Activated T-cell treated with anti-CD3 and anti-CD28 coated beads for 48 hours (primary cell): ENCODE measurements at places on chromosomes 7 and 10.

DNA sequence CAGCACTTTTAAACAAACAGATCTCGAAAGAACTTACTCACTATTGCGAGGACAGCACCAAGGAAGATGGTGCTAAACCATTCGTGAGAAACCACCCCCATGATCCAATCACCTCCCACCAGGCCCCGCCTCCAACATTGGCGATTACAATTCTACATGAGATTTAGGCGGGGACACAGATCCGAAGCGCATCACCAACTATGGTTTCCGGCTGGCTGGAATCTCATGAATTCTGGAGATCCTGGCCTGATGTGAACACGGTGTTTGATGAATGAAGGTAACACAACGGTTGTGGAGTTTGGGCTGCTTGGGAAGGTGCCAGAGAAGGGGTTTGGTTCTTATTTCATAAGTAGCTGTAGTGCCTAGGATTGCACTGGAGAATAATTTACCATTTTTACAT, 216.7 kb downstream of the EMX2 start:
- DNase-seq: no peak

- no peak for DNase-seq
Measured at GRCh38 chr10:128073890-128074289, 52.3 kb downstream of the MKI67 start.

DNA sequence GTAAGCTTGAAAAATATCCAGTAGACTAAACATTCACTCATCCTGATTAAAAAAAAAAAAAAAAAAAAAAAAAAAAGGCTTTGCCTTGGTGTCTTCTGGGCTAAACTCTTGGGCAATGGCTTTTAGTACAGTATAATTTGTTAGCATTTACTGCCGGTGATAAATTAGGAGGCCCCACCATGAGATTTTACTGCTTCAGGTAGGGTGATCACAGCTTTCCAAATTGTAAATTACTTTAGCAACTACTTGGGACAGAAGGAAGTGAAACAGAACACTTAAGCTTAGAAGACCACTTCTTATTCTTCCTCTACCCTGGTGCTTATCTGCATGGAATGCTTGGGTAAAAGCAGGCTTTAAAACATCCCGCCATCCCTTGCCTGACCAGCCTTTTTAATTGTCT, 152.1 kb downstream of the HIBADH start:
- DNase-seq: no peak

GRCh38 chr7:46201961-46202360, 280.9 kb upstream of the IGFBP3 start:
- no peak for DNase-seq

- no peak for DNase-seq
Measured at GRCh38 chr7:140242057-140243031, 65.6 kb upstream of the KDM7A start.

GRCh38 chr10:62620491-62620890, 184.0 kb upstream of the ADO start:
- no peak for DNase-seq

DNA sequence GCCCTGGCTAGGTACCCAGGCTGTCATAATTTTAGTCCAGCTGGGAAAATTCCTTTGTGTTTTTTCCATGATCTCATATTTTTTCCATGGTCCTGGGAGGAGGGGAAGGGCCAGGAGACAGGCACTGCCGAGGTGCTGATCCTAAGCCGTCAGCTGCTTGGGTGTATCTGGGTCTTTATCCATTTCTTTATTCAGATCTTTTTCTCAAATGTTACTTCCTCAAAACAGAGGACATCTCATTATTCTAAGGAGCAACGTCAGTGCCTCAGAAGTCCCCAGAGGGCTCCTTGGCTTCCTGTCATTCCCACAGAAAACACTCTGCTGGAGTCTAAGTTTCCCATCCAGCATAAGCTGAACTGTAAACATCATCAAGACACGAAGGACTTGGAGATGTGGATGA, 2.8 kb upstream of the OR6V1 start:
- no peak for DNase-seq

DNA sequence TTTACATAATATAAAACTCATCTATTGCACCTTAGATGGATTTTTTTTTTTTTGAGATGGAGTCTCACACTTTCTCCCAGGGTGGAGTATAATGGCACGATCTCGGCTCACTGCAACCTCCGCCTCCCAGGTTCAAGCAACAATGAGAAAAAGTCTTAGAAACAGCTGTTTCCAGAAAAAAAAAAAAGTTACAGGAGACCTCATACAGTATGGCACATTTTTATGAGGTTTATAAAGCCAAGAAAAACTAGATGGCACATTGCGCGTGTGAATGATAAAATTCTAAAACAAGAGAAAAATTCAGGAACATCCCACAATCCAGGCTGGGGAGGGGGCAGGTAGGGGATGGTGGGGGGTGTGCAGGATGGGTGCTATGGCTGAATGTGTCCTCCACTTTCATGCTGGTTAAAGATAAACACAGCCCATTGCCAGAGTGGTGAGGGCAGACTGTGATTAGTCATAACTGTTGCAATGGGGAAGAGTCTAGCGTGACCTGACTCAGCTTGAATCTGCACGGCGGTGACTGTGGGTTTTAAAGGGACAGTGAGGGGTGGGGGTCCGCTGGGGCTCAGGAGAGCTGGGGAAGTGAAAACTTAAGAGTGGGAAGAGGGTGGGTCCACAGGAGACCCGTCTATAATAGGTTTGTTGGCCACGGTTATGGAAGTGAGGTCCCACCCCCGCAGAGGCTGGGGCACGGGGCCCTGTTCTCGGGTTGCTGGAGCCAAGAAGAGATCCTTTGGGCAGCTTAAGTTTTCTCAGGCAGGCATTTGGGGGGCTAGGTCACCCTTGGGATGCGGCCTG, 11.9 kb upstream of the LRRC27 start:
- DNase-seq: peak; percentile 25

DNA sequence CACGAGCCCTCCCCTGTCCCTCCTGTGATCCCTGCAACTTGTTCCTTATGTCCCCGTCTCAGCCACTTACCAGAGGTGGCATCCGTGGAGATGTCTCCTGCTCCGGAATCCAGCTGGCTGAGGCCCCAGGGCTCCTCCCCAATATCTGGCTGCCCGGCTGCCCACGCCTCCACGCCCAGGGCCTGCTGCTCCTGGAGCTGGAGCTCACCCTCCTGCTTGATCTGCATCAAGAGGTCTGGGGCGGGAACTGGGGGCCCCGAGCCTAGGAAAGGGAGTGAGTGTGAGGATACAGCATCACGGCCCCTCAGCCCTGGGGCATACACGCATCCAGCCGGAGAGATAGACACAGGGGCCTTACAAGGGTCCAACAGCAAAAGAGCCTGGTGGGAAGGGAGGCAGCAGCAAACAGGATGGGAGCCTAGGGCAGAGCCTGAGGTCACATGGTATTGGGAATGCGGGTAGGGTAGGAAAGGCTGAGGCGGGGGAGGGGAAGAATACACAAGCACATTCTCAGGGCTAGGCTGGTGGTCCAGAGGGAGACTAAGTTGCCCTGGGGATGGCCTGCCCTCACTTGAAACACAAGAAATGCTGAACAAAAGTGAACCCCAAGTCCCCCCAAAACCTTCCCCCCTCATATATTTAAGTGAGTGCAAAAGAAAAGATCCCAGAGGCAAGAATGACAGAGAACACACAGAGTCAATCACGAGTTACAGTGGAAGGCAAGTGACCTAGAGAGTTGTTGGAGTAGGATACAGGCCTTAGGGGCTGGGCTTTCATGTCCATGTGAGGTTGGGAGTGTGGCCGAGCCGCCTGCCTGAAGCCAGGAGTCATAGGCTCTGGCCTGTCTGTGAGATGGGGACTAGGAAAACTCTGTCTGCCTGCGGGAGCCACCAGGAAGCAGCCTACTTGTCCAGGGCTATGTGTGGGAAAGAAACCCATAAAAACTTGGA, 16.9 kb upstream of the ZNF777 start:
- DNase-seq: no peak

DNA sequence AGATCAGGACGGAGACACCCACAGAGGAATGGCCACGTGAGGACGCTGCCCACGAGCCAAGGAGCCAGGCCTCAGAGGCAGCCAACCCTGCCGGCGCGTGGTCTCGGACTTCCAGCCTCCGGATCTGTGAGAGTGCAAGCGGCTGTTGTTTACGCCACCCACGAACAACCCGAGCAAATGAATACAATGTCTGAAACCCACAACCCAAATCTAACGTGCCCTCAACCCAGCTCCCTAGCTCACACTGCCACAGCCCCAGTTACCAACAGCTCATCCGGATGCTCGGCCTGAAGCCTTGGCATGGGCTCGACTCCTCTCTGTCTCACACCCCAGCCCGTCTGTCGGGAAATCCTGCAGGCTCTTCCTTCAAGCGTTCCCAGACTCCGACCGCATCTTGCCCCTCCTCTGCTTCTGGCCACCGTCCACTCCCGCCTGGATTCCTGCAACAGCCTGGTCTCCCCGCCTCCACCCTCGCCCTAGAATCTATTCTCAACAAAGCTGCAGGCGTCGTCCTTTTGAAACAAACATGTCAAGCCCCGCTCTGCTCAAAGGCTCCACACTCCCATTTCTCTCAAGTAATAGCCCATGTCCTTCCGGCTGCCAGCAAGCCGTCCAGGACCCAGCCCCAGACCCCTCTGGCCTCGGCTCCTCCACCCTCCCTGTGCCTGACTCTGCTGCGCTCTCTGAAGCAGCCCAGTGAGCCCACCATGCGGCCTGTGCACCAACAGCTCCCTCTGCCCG, 35.3 kb downstream of the STK32C start:
- no peak for DNase-seq

GRCh38 chr10:28595613-28596012, 62.7 kb downstream of the WAC start:
- no peak for DNase-seq

DNA sequence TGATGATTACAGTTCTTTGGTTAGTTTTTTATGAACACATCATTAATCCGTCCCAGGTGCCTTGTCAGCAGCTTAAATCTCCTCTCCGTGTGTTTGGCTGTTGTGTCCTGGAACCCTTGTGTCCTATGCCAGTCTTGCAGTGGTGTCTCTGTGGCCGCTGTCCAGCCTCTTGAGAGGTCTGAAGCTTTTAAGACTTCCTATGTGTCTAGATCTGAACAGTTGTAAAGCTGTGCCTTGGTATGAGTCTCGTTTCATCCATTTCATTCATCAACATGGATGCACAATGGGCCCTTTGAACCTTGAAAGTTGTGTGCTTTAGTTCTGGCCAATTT, 16.7 kb downstream of the LMTK2 start:
- no peak for DNase-seq

GRCh38 chr7:114922652-114923402, 933 bp downstream of the MDFIC start:
- peak; percentile 39 for DNase-seq

- no peak for DNase-seq
Measured at GRCh38 chr10:131580674-131581073, 269.2 kb upstream of the TCERG1L start.

- no peak for DNase-seq
Measured at GRCh38 chr10:131018886-131019500, 292.5 kb downstream of the TCERG1L start.

- no peak for DNase-seq
Measured at GRCh38 chr10:3516234-3516922, 268.6 kb downstream of the KLF6 start.

DNA sequence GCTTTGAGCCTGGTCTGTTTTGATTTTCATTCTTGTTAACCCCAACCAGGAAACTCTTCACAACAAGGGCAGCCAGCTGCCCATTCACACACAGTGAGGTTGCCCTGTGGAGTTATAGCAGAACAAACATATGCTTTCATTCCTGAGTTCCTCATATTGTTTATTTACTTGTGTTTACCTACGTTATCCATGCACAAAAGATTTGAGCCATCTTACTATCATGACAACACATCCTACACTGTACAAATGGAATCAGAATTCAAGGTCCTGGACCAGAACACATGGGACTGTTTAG, 21.7 kb upstream of the BMPER start:
- no peak for DNase-seq

DNA sequence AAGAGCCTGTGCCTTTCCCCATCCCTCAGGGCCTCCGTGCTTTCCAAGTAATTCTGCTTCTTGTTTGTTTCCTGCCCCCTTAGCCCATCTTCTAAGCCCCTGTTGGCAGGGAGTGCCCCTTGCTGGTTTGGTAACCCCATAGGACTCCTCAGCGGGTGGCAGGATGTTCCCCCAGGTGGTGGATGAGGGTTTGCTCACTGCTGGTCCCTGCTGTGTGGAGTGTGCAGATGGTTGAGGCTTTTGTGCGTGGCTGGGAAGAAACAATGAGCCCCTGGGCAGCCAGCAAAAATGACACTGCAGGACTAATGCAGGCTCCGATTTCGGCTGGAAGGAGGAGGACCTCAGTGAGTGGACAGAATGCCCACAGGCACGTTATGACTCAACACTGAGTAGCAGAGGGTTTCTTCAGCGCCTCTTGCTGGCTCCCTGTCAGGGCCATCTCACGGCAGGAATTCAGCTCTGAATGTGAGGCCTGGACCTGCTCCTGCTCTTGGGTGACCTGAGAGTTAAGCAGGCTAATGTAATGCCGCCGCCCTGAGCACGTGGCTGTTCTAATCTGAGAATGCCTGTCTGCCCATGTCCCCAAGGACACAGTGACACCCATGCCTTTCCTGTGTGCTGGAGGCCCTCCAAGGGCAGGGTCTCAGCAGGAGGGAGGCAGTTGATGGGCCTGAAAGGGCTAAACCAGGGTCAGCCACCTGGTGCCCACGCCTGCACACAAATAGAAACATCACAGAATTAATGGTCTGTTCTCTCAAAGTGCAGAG, 16.6 kb downstream of the BAG3 start:
- no peak for DNase-seq

DNA sequence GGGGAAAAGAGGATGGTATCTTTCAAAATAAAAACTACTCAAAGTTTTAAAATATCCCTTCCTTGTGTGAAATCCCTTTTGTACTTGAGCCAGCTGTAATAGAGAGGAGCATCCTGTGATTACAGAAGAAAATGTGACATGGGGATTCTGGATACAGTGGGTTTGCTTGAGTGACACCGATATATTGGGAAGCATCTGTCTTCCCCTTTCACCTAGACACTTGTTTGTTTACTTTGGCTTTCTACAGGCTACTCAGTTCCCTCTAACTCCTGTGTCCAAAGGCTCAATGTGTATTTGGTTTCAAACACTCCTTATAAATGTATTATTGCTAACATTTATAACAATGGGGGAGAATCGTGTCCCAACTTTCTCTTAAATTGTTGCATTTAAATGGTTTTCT, 24.4 kb downstream of the CPED1 start:
- DNase-seq: no peak

- DNase-seq: no peak
Measured at GRCh38 chr7:106793015-106793975, 71.8 kb upstream of the PIK3CG start.

DNA sequence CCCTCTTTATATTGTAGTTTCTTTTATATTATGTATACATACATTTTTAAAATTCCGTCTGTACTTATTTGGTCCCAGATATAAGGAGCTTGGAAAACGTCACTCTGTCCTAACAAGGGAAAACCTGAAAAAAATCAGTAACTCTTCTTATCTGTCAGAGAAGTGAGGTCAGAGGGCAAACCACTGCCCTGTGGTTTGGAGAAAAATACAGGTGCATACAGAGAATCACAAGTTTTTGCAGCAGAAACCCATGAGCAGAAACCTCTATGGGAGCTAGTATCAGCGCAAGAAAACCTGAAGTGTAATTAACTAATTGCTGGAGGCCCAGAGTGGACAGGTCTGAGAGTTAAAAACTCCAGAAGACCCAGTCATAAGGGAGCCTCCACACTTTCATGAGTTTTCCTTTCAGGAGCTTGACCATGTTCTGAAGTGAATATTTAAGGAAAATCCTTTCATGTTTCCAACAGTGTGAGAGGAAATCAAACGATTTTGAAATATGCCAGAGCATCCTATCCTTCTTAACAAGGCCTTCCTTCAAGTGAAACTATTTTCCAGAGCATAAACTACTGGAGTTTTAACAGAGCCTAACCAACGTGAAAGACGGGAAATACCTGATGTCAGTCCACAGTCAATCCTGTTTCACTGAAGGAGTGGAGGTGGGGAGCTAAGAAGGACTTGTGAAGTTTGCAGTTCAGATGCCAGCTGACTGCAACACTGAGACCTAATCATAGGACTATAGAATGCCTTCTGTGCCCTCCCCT, 290.8 kb upstream of the BMPER start:
- DNase-seq: no peak
